ENCODE measurements at places on chromosomes 2 and 18. TPM values are rescaled to one million over a fixed set of nuclear protein-coding genes. Genes with fewer than 3 reads are reported as not detected.

CROCC2 gene
- not detected for total RNA-seq

GRCh38 chr2:53786352-53786704 lies 425 bp downstream of the ASB3 start:
- DNase-seq: peak; percentile 37

GRCh38 chr2:145769011-145769716 lies 1249.2 kb upstream of the ZEB2 start:
- DNase-seq: no peak

DNA sequence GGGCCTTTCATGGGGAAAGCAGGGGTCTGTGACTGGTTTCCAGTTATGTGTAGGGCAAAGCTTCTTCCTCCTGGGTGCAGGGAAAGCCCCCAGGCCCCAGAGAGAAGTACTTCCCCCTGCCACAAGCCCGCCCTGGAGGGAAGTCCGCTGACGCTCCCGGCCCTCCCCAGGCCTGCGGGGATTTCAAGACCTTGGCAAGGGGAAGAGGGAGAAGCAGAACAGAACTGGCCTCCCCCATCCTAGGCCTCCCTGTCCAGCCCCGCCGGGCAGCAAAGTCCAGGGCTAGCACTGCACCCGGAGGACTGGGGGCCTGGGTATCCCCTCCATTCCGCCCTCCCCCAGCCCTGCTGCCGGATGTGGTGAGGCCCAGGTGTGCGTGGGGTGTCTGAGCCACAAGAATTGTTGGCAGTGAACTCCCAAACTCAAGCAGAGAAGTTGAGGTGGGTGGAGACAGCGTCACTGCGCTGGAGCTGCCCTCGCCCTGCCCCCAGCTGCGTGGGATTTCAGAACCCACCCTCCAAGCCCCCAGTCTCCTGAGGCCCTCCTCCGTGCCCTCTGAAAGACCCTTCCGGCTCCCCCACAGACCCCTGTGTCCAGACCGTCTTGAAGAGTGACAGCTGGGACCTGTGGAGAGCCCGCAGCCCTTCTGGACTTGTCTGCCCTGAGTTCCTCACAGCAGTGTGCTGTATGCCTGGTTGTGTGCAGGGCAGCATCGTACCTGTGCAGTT lies 1.1 kb upstream of the DUSP2 start:
- DNase-seq: peak; percentile 78

DNA sequence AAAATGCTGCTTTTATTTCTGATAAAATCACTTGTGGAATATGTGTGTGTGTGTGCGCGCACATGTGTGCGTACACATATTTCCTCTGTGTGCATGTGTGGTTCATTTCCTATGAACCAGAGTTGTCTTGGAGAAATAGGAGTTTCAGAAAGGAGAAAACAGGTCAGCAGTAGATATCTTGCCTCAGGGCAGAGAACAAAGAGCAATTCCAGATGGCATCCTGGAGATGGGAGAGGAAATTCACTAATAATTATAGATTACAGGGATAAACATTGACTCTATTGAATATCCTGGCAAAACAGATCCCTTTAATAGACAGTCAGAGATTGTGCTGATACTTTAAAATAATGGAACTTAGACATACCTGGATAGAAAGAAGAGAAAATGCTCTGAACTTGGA lies 298.0 kb downstream of the TRIB2 start:
- no peak for DNase-seq

DNA sequence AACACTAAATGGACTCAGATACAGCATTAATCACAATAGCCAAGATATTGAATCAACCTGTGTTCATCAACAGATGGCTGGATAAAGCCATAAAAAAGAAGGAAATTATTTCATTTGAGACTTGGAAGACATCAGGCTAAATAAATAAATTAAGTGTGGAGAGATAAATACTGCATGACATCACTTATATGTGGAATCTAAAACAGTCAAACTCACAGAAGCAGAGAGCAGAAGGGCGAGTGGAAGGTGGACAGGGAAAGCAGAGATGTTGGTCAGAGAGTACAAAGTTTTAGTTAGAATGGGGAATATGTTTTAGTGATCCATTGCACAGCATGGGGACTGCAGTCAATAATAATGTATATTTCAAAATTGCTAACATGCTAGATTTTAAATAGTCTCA lies 207.2 kb downstream of the VAPA start:
- no peak for DNase-seq

DNA sequence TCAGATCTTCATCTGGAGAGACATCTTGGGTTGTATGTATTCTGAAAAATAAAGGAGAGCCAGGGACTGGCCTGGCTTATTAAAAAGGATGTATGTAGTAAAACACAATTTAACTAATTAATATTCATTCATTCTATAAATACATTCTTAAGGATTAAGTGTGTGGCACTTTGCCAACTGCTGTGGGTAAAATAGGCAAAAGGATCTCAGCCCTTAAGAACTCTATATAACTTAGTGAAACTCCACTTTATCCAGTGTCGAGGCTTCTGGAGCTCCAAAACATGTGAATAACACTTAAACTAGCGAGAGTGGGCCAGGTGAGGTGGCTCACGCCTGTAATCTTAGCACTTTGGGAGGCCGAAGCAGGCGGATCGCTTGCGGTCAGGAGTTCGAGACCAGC lies 7.7 kb upstream of the STK39 start:
- DNase-seq: no peak

DNA sequence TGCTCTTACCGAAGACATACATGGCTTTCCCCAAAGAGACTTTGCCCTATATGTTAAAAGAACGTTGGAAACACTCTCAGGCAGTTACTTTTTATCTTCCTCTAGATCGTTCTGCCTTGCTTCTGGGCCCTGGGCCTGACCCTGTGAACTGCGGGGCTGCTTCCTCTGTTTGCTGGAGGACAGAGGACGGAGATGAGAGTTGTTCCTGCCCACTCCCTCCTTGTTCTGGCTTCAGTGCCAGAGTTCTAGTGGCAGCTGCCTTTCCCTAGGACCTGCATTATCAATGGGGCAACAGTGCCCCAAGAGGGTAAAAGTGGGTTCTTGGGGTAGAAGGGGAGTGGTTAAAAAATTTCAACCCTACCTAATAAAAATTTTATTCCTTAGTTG lies 6.5 kb upstream of the FN1 start:
- DNase-seq: no peak

NGEF gene
- not detected for total RNA-seq

CHRNG gene
- total RNA-seq: not detected

- peak; percentile 33 for DNase-seq
These were observed 203.3 kb downstream of the TCF4 start for GRCh38 chr18:55384551-55385275.

GRCh38 chr2:74239346-74239745 lies 40.9 kb downstream of the MTHFD2 start:
- DNase-seq: no peak

GRCh38 chr18:30485078-30485477 lies 557.5 kb downstream of the DSC3 start:
- no peak for DNase-seq

- DNase-seq: peak; percentile 40
These were observed 52.2 kb downstream of the C1QL2 start for GRCh38 chr2:119106301-119106897.

DNA sequence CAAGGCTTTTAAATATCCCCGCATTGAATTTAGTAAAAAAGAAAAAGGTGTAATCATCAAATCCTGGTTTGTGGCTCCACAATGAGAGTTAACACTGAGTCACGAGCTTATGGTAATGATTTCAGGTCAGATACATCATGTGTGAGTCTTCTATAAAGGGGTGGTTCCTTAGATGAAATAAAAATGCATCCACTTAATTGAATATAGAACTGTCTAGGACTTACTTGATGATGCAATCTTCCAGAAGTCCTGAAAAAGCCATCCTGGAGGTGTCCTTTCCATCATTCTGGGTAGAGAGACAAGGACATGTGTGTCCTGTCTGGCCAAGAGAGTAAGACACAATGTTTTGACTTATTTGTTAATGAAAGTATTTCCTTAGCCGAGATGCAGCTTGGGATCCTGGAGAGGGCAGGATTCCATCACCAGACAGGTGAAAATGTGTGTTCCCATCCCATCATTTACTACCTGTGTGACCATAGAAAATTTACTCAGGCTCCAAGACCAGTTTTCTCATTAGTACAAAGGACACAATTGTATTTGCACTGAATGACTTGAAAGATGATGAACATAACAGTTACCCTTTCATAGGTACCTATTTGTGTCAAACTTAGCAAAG lies 1539.8 kb upstream of the PIK3C3 start:
- no peak for DNase-seq

- DNase-seq: no peak
These were observed 20.1 kb downstream of the CYP26B1 start for GRCh38 chr2:72127401-72128058.

GRCh38 chr2:232537499-232537898 lies 2.0 kb upstream of the CHRNG start:
- no peak for DNase-seq

DNA sequence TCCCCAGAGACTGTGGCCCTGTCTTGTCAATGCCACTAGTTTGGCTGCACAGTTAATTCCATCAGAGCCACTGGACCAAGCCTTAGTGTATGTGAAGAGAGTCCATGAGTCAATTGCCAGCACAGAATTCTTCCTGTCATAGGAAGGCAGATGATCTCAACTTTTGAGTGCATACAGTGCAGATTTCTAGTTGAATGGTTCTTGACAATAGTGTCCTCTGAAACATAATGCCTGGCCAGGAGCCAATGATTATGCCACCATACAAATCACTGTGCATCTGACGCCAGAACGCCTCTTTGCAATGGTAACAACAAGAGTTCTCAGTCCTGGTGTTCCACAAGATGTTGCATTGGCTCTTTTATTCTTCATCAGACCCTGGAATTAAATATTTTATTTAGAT lies 7.1 kb downstream of the NEUROD1 start:
- DNase-seq: no peak

- DNase-seq: no peak
These were observed 75.1 kb downstream of the BOLA3 start for GRCh38 chr2:74072565-74072964.

DNA sequence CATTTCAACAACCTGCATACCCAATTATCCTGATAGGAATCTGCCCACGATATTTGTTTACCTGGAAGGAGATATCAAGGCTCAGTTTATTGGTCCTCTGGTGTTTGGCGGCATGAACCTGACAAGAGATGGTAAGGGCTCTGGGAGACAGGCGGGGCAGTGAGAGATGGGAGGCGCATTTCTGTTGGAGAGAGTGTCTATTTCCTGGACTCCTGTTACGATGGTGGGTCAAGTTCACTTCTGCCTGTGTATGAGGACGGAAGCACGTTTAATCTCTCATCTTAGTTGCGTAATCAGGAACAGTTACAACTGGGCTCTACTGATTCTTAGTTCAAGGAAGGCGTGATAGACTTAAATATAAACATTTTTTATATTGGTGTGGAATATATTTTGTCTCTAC lies 8.9 kb downstream of the PDCL3 start:
- no peak for DNase-seq

GRCh38 chr2:160408173-160408958 lies 85.2 kb downstream of the RBMS1 start:
- DNase-seq: no peak

TRIM43 gene
- total RNA-seq: not detected

GRCh38 chr2:186918495-186918894 lies 69.5 kb upstream of the ZSWIM2 start:
- DNase-seq: no peak

DNA sequence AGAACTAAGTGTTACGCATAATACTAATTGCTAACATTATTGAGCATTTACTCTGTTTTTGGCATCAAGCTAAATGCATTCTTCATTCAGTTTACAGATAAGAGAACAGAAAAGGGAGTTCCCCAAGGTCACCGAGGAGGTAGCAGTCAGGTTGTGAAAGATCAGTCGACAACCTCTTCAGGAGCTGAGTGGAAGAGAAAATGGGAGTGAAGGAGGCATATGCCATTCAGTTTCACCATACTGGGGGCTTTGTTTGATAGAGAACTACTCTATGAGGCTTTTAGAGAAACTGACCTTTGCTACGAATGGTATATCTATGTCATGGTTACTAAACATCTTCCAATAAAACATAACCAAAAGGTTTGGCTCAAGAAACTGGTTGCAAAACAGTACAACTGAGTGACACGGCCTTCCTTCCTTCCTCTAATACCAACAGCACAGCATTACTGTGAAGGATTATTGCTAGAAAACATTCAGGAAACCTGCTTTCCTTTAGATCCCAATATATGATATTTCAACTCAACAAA lies 112.1 kb downstream of the RBMS1 start:
- DNase-seq: no peak

SOWAHC gene
- total RNA-seq: under 0.01 TPM

CCDC102B gene
- total RNA-seq: 3.2 TPM

- no peak for DNase-seq
These were observed 3.1 kb upstream of the ZEB2 start for GRCh38 chr2:144522897-144523595.

MDH1B gene
- 1.3 TPM for total RNA-seq

- DNase-seq: no peak
These were observed 196.5 kb upstream of the THUMPD2 start for GRCh38 chr2:39975476-39976020.

DNA sequence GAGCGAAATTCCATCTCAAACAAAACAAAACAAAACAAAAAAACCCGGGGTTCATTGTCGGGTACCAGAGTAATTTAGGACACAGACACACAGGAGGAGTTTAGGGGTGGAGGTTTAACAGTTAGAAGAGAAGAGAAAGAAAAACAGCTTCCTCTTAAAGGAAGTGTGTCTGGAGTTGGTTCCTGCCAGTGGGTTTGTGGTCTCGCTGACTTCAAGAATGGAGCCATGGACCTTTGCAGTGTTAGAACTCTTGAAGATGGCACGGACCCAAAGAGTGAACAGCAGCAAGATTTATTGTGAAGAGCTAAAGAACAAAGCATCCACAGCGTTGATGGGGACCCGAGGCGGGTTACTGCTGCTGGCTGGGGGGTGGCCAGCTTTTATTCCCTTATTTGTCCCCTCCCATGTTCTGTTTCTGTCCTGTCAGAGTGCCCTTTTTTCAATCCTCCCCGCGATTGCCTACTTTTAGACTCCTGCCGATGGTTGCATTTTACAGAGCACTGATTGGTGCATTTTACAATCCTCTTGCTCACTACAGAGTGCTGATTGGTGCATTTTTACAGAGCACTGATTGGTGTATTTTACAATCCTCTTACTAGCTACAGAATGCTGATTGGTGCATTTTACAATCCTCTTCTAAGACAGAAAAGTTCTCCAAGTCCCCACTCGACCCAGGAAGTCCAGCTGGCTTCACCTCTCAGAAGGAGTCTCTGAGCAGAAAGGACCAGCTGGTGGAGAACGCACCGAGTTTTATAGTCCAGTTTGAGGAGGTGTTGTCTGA lies 28.7 kb upstream of the ATP8B1 start:
- DNase-seq: peak; percentile 69

DNA sequence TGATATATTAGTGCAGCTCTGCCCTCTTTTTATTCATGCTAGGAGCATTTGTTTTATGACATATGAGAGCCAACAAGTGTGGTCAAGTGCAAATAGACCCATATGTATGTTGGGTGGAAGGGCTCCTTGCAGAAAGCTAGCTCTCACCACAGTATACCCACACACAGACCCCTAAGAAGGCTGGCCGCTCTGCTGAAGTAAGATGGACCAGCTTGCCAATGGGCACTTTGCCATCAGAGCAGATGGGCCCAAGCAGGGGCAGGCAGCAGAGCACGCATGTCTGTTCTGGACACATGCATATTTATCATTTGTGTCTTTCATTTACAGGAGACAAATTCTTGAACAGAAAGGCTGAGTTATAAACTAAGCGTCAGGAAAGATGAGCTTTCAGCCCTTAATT lies 187.5 kb upstream of the DTNA start:
- DNase-seq: no peak

EMILIN1 gene
- total RNA-seq: 31.2 TPM

RGPD3 gene
- total RNA-seq: 0.27 TPM

LYPD6 gene
- total RNA-seq: 0.27 TPM
